ENCODE measurements at places on chromosomes 16 and 17.

DNA sequence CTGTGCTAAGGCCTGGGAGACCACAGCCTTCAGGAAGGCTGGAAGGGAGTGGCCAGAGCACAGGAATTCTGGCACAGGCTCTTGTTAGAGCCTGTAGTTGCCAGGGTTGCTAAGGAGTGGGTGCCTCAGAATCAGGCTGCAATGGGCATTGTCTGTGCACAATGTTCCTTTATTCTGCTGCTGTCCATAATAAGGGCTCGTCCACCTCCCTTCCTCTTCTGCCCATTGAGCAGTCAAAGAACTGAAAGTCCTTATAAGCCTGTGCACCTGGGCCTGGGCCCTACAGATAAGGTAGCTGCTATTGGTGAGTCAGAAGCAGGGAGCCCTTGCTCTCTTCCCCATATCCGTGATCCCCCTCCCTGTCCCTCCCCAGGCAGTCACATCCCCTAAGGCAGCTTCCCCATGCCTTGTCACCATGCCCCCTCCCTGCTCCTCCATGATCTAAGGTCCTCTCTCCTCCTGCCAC, 5.4 kb upstream of the CNGB1 start:
- DNase-seq = no peak

GRCh38 chr16:72092832-72093447, 480 bp downstream of the TXNL4B start:
- DNase-seq = no peak

- DNase-seq = no peak
Observed at GRCh38 chr16:75948441-75948840, 222.2 kb upstream of the CPHXL start.

DNA sequence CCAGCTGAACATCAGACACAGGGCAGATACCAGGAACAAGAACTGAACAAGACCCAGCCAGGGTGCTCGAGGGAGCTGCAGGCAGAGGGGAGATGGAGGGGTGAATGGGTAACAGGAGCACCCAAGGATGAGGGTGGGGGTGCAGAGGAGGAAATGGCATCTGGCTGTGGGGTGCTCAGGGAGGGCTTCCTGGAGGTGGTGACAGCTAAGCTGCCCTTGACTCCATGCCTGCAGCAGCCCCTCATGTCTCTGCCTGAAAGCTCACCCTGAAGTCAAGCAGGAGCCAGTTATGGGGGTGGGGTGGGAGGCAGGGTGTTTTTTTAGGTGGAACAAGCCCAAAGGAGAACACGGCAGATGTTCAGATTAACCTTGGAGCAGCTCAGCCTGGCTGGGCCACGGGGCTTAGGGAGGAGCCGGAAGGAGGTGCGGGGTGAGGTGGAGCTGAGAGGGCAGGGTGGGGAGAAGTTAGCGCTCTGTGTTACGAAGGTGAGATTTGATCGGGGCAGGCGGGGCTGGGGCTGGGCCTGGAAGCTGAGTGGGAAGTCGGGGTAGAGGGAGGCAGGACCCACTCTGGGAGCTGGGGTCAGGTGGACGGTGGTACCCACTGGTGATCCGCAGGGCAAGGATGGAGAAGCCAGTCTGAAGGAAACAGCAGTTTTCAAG, 143.0 kb downstream of the ENGASE start:
- no peak for DNase-seq

DNA sequence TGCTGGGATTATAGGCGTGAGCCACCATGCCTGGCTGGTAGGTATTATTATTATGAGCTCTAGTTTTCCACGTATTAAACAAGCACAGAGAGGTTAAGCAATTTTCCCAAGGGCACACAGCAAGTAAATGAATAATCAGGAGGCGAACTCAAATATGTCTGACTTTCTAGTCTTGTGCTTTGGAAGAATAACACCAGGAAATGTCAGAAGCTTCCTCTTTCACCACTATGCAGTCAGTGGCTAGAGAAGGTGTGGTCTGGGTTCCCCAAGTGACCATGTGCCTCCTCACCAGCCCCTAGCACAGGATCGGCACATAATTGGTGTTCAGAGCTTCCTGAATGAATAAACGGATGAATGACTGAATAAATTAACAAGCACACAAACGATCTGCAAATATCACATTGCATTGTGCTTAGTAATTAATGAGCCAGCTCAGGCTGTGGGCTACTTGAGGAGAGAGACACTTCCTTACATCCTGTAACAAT, 21.6 kb upstream of the SCNN1B start:
- DNase-seq = no peak

DNA sequence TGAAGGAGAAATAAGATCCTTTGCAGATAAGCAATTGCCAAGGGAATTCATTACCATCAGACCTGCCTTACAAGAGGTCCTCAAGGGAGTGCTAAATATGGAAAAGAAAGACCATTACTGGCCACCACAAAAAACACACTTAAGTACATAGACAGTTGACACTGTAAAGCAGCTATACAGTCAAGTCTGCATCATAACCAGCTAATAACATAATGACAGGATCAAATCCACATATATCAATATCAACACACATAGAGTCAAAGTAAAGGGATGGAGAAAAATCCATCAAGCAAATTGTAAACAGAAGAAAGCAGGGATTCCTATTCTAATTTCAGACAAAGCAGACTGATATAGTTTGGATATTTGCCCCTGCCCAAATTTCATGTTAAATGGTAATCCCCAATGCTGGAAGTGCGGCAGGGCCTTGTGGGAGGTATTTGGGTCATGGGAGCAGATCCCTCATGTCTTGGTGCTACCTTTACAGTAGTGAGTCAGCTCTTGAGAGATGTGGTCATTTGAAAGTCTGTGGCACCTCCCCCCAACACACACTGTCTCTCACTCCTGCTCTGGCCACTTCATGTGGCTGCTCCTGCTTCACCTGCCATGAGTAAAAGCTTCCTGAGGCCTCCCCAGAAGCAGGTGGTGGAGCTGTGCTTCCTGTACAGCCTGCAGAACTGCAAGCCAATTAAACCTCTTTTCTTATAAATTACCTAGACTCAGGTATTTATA, 32.8 kb downstream of the TANC2 start:
- DNase-seq = no peak
